ENCODE measurements at places on chromosomes 13 and 19. TPM values are rescaled to one million over a fixed set of nuclear protein-coding genes. Genes with fewer than 3 reads are reported as not detected.

Gene CYP2A7
- not detected for total RNA-seq

DNA sequence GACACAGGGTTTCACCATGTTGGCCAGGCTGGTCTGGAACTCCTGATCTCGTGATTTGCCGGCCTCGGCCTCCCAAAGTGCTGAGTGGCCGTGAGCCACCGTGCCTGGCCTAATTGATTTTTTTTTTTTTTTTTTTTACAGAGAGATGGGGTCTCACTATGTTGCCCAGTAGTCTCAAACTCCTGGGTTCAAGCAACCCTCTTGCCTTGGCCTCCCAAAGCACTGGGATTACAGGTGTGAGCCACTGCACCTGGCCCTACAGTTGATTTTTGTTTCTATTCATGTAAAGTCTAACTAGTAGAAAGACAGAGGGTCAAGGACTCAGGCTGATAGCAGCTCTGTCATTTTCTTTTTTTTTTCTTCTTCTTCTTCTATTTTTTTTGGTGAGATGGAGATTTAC lies 21.8 kb downstream of the FGF21 start:
- no peaks in the 10 kb centered on the region for H3K36me3 ChIP-seq
- no peak overlapping the region for H3K27ac ChIP-seq
- no peak overlapping the region for H3K4me3 ChIP-seq
- no peak for DNase-seq
- H3K4me1 ChIP-seq, result peaks cover 15% of the 10 kb centered on the region
- H3K27me3 ChIP-seq, result no peaks in the 10 kb centered on the region

DNA sequence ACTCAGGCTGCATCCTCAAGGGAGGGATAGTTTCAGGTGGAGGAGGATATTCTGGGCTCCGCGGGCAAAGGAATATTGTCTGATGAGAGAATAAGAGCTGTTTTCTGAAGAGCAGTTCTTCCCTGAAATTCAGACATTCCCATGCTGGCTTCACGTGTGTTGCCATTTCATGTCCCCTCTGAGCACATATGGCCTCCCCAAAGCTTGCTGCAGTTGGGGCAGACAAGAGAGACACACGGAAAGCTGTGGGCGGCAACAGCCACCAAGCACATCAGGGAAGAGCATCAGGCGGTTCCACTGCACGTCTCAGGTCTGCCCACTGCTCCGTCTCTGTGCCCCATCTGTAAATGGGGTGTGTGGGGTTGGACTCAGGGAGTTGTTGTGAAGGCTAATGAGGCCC lies 247.5 kb upstream of the TSHZ3 start:
- no peaks in the 10 kb centered on the region for H3K4me1 ChIP-seq
- H3K27ac ChIP-seq, result no peak overlapping the region
- no peaks in the 10 kb centered on the region for H3K36me3 ChIP-seq
- no peaks in the 10 kb centered on the region for H3K27me3 ChIP-seq
- no peak for DNase-seq
- no peak overlapping the region for H3K4me3 ChIP-seq

DNA sequence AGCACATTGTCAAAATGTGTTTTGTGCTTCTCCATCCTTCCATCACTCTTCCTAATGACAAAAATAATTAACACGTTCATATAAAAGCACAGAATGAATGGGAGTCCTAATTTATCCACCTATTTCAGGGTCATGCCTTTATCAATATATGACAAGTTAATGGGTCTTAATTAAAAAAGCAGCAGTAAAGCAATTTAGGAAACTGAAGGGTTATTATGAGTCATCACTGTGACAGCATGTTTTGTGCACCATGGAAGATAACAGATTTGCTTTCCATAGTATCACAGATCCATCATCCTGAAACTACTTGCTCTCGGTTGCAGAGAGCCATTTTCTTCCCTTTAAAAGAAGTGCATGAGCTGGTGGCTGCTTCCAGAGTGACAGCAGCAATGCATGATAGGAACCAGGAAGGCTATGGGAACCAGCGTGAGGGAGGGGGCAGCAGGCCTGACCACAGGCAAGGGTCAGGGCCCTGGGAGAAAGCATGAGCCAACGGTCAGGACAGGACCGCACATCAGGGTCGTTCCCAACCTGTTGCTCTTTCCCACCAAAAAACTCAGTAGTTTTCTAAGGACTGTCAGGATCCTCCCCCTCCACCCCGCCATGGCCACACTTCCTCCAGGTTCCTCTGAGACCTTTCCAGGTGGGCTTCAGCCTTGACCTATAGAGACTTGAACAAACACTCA lies 784.1 kb downstream of the UQCRFS1 start:
- H3K27ac ChIP-seq, result no peak overlapping the region
- DNase-seq, result no peak
- no peaks in the 10 kb centered on the region for H3K27me3 ChIP-seq

GRCh38 chr19:32877977-32878745 lies 8.6 kb upstream of the SLC7A9 start:
- H3K4me1 ChIP-seq, result peaks cover 4% of the 10 kb centered on the region
- H3K27me3 ChIP-seq, result peaks cover 11% of the 10 kb centered on the region
- DNase-seq, result no peak
- H3K4me3 ChIP-seq, result no peak overlapping the region

DNA sequence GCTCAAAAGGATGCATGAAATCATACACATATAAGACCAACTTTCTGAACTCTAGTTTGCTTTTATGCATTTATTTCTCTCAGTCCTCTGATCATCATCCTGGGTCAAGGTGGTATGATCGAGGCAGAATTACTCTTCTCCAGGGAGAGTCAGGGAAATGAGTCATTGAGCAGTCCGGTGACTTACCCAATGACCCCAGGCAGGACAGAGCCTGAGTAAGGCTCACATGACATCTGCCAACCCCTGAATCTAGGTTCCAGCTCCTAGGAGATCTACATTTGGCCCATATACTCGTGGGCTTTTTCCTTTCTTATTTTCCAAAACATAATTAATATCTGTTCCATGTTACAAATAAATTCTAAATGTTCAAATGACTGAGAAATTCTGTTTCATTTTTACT lies 502.3 kb downstream of the FOXO1 start:
- no peak overlapping the region for H3K27ac ChIP-seq
- no peak overlapping the region for H3K4me3 ChIP-seq
- DNase-seq, result no peak
- H3K36me3 ChIP-seq, result no peaks in the 10 kb centered on the region
- H3K27me3 ChIP-seq, result no peaks in the 10 kb centered on the region

DNA sequence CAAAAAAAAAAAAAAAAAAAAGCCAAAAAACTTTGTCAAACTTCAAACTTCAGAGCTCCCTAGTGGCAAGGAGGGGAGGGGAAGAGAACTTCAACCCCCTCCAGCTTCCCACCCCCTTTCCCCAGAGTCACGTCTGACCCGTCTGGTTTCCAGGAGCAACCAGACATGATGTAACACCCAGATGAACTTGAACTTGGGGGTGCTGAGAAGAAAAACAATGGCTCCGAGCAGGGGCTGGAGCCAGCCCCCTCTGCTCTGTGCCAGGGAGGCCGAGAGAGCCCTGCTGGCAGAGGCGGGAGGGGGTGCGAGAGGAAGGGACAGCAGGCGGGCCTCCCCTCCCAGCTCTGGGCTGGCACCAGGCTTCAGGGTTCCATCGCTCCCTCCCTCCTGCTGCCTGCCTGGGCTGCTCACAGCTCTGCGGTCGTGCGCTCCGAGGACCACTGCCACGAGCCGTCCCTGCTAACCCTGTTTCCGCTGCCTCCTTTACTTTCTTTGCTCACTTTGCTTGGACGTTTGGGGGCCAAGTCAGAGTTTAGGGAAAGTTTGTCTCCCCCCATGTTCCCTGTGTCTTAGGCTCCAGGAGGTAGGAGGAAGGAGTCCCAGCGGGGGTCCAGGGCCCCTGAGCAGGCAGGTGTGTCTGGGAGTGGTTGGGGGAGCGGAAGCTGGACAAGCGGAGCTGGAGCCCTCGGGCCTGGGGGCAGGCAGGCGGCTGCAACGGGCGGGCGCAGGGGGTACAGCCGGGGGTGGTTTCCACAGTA lies 11.1 kb downstream of the LYL1 start:
- DNase-seq, result no peak
- H3K27me3 ChIP-seq, result no peaks in the 10 kb centered on the region
- H3K27ac ChIP-seq, result no peak overlapping the region
- peaks cover 26% of the 10 kb centered on the region for H3K4me1 ChIP-seq
- H3K36me3 ChIP-seq, result peaks cover 10% of the 10 kb centered on the region

GRCh38 chr13:99028890-99029289 lies 51.0 kb upstream of the DOCK9 start:
- no peaks in the 10 kb centered on the region for H3K36me3 ChIP-seq
- H3K4me1 ChIP-seq, result no peaks in the 10 kb centered on the region
- no peak overlapping the region for H3K27ac ChIP-seq
- H3K27me3 ChIP-seq, result no peaks in the 10 kb centered on the region
- H3K4me3 ChIP-seq, result no peak overlapping the region
- DNase-seq, result peak; percentile 25

GRCh38 chr19:52507266-52507665 lies 20.2 kb upstream of the ZNF808 start:
- no peaks in the 10 kb centered on the region for H3K27me3 ChIP-seq
- no peak overlapping the region for H3K27ac ChIP-seq
- H3K4me3 ChIP-seq, result no peak overlapping the region
- H3K36me3 ChIP-seq, result no peaks in the 10 kb centered on the region
- no peaks in the 10 kb centered on the region for H3K4me1 ChIP-seq

DNA sequence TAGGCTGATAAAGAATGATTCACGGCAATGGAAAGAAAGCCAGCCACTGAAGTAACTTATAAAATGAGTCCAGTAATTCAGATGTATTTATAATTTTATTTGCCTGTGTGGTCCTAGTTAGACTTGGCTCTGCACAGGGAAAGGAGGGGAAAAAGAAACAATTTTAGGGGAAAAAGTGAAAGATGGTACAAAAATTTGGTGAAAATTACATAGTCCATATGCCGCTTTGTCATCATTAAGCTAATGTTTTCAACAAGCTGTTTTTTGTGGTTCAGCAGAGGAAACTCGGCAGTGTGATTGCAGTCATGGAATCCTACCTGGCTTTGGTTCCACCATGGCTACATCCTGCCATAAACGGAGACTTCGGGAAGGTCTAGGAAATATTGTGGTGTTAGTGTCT lies 301.9 kb downstream of the ATP8A2 start:
- no peak overlapping the region for H3K27ac ChIP-seq
- no peaks in the 10 kb centered on the region for H3K4me1 ChIP-seq
- no peak for DNase-seq
- H3K36me3 ChIP-seq, result no peaks in the 10 kb centered on the region
- no peak overlapping the region for H3K4me3 ChIP-seq

Gene FGF14
- not detected for total RNA-seq

DNA sequence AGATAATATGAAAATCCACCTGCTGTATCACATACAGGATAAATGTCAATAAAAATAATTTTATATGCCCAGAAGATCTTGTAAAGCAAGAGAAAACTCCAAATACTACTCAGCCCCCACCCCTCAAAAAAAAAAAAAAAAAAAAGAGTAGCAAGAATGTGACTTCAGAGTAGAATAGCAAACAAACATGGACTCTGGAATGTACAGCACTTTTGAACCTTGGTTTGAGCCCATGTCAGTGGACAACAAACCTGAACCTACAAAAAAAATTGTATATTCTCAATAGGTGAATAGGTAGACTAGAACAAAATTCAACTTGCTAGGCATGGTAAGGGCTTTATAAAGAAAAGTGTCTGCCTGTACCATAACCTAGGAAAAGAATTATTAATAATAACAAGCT lies 428.0 kb downstream of the SLITRK6 start:
- DNase-seq, result no peak
- no peaks in the 10 kb centered on the region for H3K36me3 ChIP-seq
- H3K27me3 ChIP-seq, result no peaks in the 10 kb centered on the region
- no peak overlapping the region for H3K27ac ChIP-seq
- no peak overlapping the region for H3K4me3 ChIP-seq

DNA sequence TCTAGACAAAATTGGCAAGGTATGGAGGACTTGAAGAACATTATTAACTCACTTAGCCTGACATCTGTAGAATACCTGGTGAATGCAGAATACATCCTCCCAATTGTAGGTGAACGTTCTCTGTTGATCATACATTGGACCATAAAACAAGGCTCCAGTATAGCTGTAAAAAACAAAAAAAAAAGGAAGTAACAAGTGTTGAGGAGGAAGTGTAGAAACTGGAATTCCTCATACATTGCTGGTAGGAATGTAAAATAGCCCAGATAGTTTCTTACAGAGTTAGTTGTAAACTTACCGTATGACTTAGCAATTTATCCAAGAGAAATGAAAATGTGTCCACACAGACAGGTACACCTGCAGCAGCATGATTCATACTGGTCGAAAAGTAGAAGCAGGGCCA lies 44.8 kb downstream of the TSSK6 start:
- no peak for DNase-seq
- no peaks in the 10 kb centered on the region for H3K27me3 ChIP-seq
- H3K4me3 ChIP-seq, result no peak overlapping the region
- peaks cover 2% of the 10 kb centered on the region for H3K4me1 ChIP-seq
- no peak overlapping the region for H3K27ac ChIP-seq
- peaks cover 78% of the 10 kb centered on the region for H3K36me3 ChIP-seq

GRCh38 chr19:18696023-18696422 lies 12.5 kb downstream of the CRTC1 start:
- peak overlapping the region; percentile 16 for H3K27ac ChIP-seq
- peak; percentile 52 for DNase-seq
- H3K36me3 ChIP-seq, result no peaks in the 10 kb centered on the region
- H3K4me1 ChIP-seq, result peaks cover 13% of the 10 kb centered on the region
- no peak overlapping the region for H3K4me3 ChIP-seq

GRCh38 chr19:30549151-30549550 lies 177.0 kb downstream of the ZNF536 start:
- no peak for DNase-seq
- H3K4me3 ChIP-seq, result no peak overlapping the region
- no peak overlapping the region for H3K27ac ChIP-seq
- no peaks in the 10 kb centered on the region for H3K36me3 ChIP-seq
- peaks cover 6% of the 10 kb centered on the region for H3K27me3 ChIP-seq

Gene ZNF8
- 7.7 TPM for total RNA-seq

DNA sequence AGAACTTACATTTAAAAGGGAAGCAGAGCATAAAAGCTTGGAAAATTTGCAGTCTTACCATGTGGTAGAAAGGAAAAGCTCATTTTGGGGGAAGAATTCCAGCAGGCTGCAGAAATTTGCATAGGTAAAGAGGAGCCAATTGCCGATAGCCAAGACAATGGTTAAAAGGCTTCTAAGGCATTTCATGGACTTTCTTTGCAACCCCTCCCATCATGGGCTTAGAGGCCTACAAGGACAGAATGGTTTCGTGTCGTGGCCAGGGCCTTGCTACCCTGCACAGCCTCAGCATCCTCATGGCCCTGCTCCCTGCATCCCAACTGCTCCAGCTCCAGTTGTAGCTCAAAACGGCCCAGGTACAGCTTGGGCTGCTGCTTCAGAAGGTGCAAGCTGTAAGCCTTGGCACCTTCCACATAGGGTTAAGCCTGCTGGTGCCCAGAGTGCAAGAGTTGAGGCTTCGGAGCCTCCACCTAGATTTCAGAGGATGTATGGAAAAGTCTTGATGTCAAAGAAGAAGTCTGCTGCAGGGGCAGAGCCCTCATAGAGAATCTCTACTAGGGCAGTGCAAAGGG lies 420.3 kb downstream of the PCDH17 start:
- no peak for DNase-seq
- H3K4me1 ChIP-seq, result no peaks in the 10 kb centered on the region
- no peak overlapping the region for H3K27ac ChIP-seq

Gene CAMSAP3
- 0.89 TPM for total RNA-seq

GRCh38 chr13:61358599-61358998 lies 57.0 kb downstream of the PCDH20 start:
- no peak overlapping the region for H3K27ac ChIP-seq
- H3K4me1 ChIP-seq, result no peaks in the 10 kb centered on the region
- no peaks in the 10 kb centered on the region for H3K36me3 ChIP-seq
- no peak for DNase-seq
- H3K4me3 ChIP-seq, result no peak overlapping the region
- H3K27me3 ChIP-seq, result no peaks in the 10 kb centered on the region

GRCh38 chr19:43681821-43682220 lies 11.9 kb upstream of the PLAUR start:
- no peaks in the 10 kb centered on the region for H3K27me3 ChIP-seq
- DNase-seq, result no peak
